Stimulated activated CD4-positive, alpha-beta T cell treated with anti-CD3 and anti-CD28 coated beads, Interleukin-2, amount 100 ng/mL, for 48 hours (primary cell): ENCODE measurements at places on chromosomes 1 and 21.

DNA sequence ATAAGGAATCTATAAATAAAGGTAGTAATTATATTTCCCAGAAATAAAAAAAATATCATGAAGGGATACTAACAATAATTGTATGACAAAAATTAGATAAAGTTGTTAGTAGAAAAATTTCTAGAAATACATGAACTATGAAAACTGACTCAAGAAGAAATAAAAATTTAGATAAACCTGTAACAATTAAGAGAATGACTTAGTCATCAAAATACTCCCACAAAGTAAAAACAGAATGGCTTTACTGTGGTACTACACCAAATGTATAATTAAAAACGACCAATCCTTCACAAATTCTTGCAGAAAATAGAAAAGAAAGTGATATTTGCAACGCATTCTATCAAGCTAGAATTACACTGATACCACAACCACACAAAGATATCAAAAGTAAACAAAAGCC is 176.2 kb upstream of the ETV3 start:
- DNase-seq, result no peak

GRCh38 chr1:59903141-59903754 is 23.3 kb downstream of the CYP2J2 start:
- DNase-seq, result no peak

GRCh38 chr1:209845408-209845725 is 17.6 kb downstream of the UTP25 start:
- no peak for DNase-seq

- no peak for DNase-seq
Observed at GRCh38 chr1:168688644-168689326, 40.2 kb downstream of the DPT start.

- DNase-seq, result no peak
Observed at GRCh38 chr1:7447736-7448135, 323.4 kb upstream of the VAMP3 start.

- DNase-seq, result no peak
Observed at GRCh38 chr1:168476588-168477385, 67.0 kb downstream of the XCL2 start.

DNA sequence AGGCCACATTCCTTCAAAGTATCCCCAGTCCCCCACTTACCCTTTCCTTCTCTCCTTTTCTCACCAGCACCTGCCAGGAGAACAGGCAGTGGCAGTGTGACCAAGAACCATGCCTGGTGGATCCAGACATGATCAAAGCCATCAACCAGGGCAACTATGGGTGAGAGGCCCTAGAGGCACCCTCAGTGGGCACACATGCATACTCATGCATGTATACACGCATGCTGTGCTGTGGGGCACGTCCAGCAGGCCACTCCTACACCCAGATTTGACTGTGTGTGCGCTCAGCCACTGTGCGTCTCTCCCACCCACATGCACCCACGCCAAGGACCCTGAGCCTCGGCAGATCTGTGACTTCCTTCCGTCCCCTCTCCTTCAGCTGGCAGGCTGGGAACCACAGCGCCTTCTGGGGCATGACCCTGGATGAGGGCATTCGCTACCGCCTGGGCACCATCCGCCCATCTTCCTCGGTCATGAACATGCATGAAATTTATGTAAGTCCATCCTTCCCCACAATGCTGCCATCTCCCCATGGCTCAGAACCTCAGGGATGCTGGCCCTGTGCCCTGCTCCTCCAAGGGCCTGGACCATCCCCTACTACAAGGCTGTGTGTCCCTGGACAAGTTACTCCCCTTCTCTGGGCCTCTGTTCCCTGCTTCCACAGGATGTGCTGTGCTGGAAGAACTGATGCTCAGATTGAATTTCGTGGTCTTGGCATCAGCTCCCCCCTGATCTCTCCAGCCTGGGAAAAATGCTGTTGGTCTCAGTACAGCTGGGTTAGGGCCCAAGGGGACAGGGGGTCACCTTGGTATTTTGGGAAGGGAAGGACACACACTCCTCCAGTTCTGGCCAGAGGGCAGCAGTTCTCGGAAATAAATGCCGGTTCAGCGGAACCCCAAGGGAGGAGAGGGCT is 7.0 kb downstream of the TINAGL1 start:
- DNase-seq, result no peak

- no peak for DNase-seq
Observed at GRCh38 chr1:54453022-54453421, 46.8 kb upstream of the SSBP3 start.

GRCh38 chr1:233707880-233708815 is 94.2 kb downstream of the KCNK1 start:
- no peak for DNase-seq

DNA sequence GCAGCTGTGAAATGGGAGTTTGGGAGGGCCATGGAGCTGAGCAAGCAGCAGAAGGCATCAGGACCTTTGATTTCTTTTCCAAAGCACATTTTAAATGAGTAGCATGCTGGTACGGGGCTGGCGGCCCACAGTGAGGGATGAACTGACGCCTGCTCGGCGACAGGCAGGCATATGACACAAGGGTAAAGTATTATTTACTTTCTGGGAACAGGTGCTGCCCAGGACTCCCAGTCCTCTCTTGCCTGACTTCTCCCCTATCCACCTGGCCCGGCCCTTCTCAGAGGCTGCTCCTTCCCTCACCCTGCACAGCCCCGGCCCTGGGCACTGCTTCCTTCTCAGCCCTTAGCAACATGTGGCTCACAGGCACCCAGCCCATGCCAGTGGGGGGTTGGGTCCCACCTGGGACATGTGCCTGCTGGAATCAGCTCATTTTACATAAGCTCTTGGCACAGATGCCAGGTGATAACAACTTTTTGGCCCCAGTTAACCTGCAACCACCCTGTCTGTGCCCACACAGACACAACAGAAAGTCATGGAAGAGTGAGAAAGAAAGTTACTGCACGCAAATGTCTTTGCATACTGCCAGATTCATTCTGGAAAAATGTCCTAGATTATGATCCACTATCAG is 112.3 kb upstream of the GADD45A start:
- DNase-seq, result no peak

DNA sequence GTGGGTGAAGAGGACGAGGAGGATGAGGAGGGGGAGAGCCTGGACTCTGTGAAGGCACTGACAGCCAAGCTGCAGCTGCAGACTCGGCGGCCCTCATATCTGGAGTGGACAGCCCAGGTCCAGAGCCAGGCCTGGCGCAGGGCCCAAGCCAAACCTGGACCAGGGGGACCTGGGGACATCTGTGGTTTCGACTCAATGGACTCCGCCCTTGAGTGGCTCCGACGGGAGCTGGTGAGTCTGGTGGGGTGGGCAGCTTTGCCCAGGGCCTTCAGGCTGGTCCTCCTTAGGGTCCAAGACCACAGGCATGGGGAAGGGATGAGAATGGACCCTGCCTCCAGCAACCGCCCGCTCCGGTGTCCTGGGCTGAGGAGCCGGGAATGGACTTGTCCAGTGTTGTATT is 430 bp downstream of the FAM167B start:
- DNase-seq, result no peak

DNA sequence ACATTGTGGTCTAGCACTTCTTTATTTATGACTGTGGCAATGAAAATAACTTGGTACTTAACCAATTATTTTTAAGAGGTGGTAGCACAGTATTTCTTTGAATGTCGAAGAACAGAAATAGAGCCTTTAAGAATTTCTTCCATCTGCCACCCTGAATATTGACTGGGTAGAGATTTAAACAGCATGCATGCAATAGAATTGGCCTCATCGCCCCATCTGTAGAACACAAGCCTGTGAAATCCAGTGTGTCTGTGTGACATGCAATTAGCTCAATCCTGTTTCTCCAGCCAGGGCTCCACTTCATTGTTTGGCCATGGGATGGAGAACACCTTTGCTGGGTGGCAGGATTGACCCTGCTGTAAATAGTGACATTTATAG is 17.1 kb upstream of the KLHDC8A start:
- no peak for DNase-seq

DNA sequence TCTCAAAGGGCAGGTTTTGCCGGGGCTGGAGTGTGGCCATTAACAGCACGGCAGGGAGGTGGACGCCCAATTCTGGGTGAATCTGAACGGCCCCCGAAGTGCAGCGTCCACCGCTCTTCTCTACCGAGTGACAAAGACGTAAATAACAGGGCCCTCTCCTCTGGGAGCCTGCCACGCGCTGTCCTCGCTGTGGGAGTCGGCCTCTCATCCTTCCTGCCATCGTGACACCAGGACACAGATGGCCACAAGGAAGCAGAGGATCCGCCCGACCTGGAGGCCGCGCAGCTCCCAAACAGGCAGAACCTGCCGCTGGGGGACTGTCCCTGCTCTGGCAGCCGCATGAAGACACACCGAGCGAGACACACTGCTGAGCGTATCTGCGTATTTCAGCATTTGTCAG is 12.1 kb upstream of the CDK11B start:
- DNase-seq, result no peak

DNA sequence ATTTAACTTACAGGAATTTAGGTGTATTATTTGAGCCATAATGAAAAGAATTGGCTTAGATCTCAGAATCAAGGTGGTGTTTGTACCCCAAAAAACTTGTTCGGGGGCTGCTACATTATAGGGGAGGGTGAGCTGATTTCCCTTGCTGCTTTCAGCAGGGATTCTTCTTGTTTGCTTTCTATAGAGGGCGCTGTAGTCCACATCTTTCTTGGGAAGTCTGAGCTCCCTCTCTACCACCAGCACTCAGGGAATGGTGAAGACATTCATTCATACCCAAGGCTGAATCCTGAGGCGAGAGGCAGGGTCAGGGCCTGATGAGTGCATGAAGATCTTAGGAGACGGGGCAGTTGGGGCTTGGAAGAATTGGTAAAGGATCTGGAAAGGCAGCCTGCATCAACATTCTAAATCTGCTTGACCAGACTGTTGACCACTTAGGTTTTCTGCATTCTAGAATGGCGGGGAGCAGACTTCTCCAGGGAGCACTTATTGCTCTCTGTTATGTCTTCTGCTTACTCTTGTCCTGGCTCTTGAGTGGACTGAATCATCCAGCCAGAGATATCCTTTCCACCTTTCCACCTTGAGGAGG is 18.9 kb downstream of the SPATA46 start:
- no peak for DNase-seq
